Left forelimb (tissue), 1 donor: ENCODE measurements at places on chromosomes 6 and 20.

DNA sequence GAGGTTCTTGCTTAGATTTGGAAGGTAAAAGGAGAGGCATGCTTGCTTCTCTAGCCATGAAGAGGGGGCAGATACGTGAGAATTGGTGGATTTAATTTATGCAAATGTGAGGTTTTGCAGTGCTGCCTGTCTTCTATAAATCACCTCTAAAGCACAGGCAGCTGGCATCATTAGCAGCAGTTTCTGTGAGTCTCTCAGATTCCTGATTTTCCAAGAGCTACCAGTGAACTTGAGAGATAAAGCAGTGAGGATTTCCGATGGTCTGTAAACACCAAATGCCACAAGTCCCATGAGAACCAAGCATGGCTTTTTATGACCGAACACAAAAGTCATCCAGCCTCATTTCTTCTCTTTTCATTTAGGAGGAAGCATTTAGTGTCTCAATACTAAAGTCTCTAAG lies 3.2 kb upstream of the SIRPB2 start:
- no peak for DNase-seq

GRCh38 chr6:21348504-21349195 lies 244.9 kb upstream of the SOX4 start:
- DNase-seq, result no peak

DNA sequence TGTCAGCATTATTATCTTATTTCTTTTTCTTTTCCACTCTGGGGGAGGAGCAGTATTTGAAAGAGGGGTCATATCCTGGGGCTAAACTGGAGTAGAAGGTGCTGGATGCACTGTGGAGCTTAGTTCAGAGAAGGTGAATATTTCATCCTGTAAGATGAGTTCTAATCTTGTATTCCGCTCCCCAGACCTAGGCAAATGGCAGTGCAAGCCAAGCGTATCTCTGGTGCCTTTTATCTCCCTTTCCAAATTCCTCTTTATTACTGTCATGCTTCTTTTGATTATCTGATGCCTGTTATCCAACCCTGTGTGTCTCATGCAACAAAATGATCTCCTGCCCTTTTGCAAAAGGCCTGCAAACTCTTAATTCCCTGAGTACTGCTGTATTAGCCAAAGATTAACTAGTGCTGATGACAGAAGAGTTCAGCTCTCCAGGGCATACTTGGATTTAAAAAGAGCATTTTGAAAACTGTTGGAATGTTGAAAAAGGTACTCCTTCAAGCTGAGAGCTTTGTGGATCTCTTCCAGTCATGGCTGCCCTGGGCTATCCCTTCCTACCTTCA lies 138.0 kb downstream of the CARMIL1 start:
- DNase-seq, result no peak

GRCh38 chr20:1872459-1873097 lies 22.6 kb upstream of the SIRPA start:
- DNase-seq, result no peak

GRCh38 chr6:101394936-101395335 lies 1.4 kb downstream of the GRIK2 start:
- DNase-seq, result no peak

DNA sequence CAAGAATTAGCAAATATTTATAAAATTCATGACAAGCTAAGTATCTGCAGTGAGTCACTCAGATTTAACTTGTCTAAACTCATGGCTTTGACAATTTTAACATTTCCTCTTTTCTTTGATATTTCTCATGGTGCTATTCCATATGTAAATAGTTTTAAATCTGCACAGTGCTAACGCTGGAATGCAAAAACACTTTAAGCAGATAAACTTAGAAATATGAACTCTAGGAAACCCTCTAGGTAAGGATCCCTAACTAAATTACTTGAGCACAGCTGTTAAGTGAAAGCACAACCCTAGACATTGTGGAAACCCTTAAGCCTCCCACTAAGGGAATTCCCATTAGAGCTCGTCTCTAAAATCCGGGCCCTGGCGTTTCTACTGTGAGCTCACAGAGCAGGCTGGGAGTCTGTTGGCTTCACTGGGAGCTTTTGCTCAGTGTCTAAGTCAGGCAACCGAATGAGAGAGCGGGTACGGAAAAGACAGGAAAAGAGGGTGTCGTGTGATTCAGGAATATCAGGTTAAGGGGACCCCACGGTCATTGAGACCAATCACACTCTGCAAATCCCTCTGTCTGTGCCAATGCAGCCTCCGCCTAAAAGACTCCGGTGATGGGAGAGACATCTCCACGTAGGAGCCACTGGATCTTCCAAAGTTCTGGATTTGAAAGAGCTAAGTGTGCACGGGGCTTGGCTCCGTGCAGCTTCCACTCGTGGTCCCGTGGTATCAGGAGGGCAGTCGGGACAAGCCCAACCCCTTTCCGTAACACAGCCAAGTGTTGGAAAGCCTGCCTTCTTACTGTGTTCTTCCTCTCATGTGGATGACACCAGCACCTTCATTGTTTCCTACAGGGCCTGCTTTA lies 112.3 kb upstream of the RPS6KA2 start:
- no peak for DNase-seq

GRCh38 chr6:41028561-41029412 lies 10.2 kb downstream of the UNC5CL start:
- DNase-seq, result no peak

- no peak for DNase-seq
Measured at GRCh38 chr6:13830803-13831202, 16.4 kb upstream of the MCUR1 start.

DNA sequence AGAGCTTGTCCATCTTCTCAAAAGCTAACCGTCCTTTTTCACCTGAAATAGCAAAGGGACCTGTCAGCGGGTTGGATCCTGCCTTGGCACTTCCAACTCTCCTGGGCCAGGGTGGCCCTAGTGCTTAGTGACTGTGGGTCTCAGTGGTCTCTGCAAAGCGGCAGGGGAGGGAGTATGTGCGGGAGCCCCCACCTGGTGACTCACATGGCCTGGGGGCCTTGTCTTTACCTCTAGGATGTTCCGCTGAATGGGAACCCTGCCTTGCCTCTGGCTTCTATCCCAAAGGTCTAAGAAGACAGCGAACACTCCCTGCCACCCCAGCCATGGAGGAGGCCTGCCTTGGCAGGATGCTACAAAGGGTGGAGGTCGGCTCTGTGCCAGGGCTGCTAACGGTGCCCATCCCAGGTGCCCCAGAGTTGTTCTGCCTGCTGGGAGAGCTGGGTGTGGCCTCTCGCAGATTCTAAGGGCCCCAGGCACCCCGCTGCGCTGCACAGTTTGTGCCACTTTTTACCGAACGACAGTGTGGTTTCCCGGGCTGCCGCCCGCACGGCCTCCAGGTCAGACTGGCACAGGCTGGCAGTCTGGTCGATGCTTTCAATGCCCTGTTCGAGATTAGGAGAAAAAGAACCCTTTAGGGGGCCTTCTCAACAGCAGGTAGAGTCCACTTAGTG lies 77.2 kb downstream of the PTPN1 start:
- no peak for DNase-seq

- DNase-seq, result no peak
Measured at GRCh38 chr20:37520419-37520955, 563 bp upstream of the NNAT start.

- no peak for DNase-seq
Measured at GRCh38 chr20:40749985-40750506, 61.0 kb upstream of the MAFB start.

- no peak for DNase-seq
Measured at GRCh38 chr6:47203266-47203937, 106.3 kb downstream of the TNFRSF21 start.

DNA sequence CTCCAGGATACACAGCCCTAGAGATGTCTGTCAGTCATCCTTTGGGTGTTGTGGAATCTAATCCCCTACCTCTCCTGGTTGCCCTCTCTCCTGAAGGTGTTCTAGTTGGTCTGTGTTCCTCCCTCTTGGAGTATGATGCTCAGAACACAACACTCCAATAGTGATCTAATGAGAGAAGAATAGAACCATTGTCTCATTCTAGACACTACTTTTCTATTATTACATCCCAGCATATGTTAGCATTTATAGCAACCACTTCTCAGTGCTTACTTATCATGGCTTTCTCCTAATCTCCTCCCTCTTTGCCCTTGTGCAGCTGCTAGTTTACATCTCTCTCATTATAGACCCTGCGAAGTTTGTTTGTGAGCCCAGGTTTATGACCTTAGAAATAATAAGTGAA lies 109.0 kb downstream of the UNC5CL start:
- no peak for DNase-seq

DNA sequence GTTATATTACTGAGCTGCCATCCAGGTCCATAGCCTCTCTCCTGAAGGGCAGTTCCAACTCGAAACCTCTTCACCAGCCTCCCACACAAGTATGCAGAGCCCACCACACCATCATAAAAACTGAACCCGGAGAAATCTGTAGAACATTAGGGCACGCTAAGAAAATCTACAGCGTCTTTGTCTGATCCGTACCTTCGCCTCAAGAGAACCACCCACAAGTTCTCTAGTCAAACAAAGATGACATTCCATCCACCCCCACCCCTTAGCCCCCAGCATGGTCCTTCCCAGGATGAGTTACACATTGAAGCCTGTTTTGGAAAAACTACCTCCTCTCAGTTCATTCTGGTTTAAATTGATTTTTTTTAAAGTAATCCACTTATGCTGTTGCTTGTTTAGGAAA lies 219.7 kb downstream of the ZMYND8 start:
- DNase-seq, result no peak

DNA sequence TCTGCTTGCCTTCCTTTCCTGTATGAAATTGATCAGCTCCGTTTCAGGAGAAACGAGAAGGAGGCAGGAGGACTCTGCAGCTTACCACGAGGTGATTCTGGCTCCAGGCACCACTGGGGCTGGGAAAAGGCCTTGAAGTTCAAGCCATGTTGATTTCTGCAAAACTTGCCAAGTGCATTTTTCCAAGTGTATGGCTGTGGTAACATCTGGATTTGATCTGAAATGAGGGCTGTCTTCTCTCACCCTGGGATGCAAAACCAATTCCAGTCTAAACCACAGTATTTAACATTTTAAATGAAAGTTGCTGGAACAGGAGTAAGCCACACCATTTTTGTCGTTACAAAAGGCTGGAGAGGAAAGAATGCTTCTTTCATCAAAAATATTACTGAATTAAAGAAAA lies 36.1 kb upstream of the FAM210B start:
- DNase-seq, result no peak

DNA sequence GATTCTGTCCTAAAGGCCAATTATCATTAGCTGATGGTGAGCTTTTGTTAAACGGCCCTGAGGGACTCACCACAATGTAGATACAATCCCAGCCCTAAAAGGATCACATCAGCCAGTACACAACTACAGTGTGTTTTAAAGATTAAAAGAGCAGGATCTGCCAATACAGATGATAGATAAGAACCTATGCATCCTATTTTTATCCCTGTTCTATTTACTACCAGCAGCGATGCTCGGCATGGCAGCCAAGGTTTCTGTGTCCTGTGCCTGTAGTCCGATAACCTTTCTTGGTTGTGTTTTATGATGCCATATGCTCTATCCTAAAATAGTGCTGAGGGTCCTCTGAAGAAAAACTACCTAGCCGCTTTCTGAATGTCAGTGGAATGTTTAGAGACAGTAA lies 289.4 kb downstream of the PHACTR1 start:
- DNase-seq, result no peak

- no peak for DNase-seq
Measured at GRCh38 chr6:121305957-121306607, 28.2 kb downstream of the TBC1D32 start.

GRCh38 chr20:43055181-43055884 lies 134.4 kb downstream of the PTPRT start:
- DNase-seq, result no peak

GRCh38 chr20:36107881-36108280 lies 46.7 kb upstream of the EPB41L1 start:
- no peak for DNase-seq

- no peak for DNase-seq
Measured at GRCh38 chr6:157841211-157841840, 18.3 kb downstream of the SNX9 start.
